RWPE1 (cell line): ENCODE measurements at places on chromosomes 1 and 21.
A peak's percentile ranks its signal among the peaks of the same experiment; 100 is the strongest.

DNA sequence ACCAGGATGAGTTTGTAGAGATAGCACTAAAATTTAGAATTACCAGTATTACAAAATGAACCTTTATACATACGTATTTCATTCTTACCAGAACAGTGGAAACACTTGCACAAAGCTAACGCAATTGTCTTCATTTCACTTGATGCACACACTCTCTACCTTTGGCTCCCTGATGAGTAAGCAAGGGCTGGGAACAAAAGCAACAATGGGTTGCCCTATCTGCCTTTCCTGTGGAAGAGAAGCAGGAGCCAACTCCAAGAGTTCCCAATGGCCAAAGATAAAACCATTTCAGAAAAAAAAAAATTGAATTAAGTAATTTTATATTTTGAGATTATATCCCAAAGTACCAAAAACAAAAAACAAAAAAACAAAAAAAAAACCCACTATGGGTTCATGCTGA lies 344.1 kb upstream of the GREM2 start:
- no peak for DNase-seq

DNA sequence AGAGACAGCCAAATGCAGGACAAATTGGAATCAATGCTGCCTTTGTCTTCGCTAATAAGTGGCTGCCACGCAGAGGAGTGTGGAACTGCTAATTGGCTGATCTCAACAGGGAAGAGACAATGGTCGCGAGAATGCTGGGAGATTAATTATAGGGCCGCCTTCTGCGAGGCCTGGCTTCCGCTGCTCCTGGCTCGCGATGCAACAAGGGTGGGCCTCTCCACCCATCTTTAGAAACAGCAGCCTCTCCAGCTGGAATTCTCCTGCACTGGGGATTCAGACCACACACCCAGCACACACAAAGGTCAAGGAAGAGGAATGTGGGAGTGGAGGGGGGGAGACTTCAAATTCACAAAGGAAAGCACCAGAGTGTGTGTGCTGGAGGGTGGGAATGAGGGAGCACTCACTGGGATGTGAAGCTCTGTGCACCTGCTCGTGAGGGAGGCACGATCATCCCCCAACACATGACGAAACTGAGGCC lies 200.7 kb upstream of the GRIK3 start:
- DNase-seq: no peak

GRCh38 chr1:226034482-226034881 lies 28.0 kb upstream of the H3-3A start:
- DNase-seq: peak; percentile 44

- no peak for DNase-seq
These were observed 220.6 kb upstream of the C8B start for GRCh38 chr1:57186455-57186854.

DNA sequence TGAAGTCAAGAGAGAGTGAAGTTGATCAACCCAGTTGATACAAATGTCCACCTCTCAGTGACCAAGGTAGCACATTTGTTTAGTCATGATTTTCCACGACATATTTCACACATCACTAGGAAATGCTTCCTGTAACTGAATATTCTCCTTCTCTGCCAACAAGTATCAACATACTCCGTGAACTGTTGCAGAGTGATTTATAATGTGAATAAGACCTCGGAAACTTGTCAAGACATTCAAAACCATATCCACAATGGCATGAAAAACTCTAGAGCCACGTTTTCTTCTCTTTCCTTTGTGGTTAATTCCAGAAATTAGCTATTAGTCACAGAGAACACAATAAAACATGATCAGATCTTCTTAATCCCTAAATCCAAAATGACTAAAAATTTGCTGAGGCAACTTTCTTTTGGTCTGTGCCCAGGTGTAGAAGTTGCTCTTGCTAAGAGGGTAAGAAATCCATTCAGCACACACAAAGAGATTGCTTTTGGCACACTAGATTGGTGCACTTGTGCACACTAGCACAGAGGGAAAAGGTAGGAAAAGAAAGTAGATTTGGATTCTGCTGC lies 244.3 kb upstream of the NRIP1 start:
- DNase-seq: no peak
